ENCODE measurements at places on chromosomes 12 and 14.

- DNase-seq: no peak
Observed at GRCh38 chr12:20006871-20007730, 361.2 kb upstream of the PDE3A start.

GRCh38 chr12:123094349-123095077, 56.4 kb downstream of the PITPNM2 start:
- no peak for DNase-seq

GRCh38 chr12:120368789-120369602, at the start of gene MSI1:
Gene MSI1 (minus strand): TSS chr12:120369164. CDS start chr12:120369091, 73 bp downstream.
- no peak for DNase-seq

DNA sequence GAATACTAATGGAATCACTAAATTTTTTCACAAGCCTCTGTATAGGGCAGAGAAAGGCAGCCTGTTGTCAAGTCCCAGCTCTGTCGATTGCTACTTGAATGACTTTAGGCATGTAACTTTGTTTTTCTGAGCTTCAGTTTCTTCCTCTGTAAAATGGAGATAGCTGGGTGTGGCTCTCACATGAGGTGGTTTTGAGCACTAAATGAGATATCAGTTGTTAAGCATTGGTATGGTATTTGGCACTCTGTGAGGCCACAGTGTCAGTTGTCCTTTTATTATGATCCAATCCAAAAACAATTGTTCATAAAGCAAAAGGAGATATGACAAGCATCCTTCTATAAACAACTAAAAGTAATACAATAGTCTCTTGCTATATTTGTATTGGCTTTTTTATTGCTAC, 120.6 kb downstream of the DUSP6 start:
- DNase-seq: no peak

DNA sequence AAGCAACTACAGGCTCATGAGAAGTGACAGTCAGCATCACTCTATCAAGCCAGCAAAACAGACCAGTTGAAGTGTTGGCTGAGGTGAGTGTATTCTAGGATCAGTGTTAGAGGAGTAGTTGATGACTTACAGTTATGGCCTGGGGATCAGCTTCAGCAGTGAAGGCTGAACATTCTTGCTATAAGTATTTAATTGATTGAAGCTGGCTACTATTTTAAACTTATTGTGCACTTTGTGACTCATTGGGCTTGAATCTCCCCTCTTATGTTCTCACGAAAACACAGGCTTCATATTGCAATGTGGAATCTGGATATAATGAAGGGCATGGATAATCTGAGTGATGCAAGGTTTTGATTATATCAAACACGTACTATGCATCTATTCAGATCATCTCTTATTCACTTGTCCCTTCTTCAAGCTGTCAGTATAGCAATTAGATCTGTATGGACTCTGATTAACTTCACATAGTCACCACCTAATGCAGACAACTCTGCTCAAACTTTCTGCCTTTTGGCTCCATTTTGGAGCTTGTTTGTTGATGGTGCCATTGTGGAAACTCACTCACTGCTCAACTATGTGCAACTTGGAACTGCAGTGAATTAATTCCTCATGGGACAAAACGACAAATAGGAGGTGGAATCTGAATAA, 309.2 kb downstream of the SLC16A7 start:
- DNase-seq: no peak

GRCh38 chr12:5388581-5389535, 43.0 kb upstream of the NTF3 start:
- no peak for DNase-seq

- DNase-seq: no peak
Observed at GRCh38 chr14:103703433-103704385, 11.5 kb downstream of the XRCC3 start.

GRCh38 chr14:102229739-102230092, 75.2 kb downstream of the MOK start:
- DNase-seq: no peak

All from CD4-positive, alpha-beta T cell treated with Interleukin-2 at 100 ng/mL for 4 hours (primary cell).